A172 (cell line): ENCODE measurements at places on chromosomes 1 and 21.
A peak's percentile ranks its signal among the peaks of the same experiment; 100 is the strongest.

DNA sequence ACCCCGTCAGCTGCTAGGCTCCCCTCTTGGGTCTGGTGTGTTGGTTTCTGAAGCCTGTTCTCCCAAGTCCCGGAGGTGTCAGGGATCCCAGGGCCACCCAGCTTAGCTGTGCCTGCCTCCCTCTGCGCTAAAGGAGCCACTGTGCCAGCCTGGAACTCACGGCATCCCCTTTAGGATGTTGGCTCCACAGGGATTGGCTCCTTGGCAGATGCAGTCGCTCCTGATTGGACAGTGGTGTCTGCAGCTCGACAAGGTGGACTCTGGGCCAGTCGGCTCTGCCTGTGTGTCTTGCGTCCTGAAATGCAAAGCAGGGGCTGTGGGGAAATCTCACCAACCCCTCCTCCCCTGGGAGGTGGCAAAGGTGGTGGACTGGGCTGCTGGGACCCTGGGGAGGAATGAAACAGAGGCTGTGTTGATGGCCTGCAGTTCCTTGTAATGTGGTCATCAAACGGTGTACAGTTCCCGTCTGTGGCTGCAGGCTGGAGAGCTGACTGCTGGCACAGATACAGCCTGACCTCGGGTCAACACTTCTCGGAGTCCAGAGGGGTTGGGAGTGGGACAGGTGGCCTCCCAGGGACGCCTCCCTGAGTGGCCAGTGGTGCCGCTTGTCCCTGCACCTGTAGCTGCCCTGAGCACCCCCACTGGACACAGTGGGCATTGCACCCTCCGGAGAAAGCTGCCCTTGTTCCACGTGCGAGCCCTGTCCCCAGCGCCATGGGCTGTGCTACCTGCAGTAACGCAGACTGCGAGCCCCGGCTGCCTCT is 11.5 kb upstream of the KCNAB2 start:
- no peak for DNase-seq

- peak; percentile 73 for DNase-seq
Observed at GRCh38 chr1:11802973-11803885, 2.5 kb downstream of the MTHFR start.

- DNase-seq = no peak
Observed at GRCh38 chr1:58249737-58250586, 296.6 kb downstream of the OMA1 start.

DNA sequence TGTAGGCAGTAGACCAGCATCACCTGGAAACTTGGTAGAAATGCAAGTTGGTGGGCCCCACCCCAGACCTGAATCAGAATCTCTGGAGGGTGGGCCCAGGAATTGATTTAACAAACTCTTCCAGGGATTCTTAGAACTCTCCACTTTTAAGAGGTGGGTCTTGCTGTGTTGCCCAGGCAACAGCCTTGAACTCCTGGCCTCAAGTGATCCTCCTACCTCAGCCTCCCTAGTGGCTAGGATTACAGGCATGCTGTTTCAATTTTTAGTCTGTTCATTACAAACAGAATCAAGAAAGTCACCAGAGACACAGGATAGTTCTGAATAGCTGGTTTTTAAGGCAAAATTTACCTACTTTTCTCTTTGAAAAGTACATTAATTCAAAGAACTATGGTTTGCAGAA is 31.2 kb downstream of the NCF2 start:
- no peak for DNase-seq
